Stimulated activated CD8-positive, alpha-beta memory T cell treated with anti-CD3 and anti-CD28 coated beads, Interleukin-4, amount 100 ng/mL, for 4 hours (primary cell): ENCODE measurements at places on chromosomes 5 and 9.

DNA sequence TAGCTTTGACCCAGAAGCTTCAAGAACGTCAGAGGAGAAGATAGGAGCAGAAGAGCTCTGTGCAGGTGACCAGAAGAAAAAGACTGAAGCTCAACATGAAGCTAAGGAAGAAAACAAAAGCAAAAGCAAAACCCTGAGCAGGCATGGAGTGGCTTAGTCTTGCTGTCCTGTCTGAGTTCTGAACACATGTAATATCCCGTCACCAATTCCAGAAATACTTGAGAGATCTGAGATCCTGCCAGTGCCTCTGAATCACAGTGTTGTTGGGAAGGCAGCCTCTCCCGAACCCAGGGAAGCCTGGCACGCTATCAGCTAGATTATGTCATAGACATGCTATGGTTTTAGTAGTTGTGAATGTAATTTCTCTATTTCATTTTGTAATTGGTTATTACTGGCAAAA is 235.7 kb downstream of the ICE1 start:
- no peak for DNase-seq

DNA sequence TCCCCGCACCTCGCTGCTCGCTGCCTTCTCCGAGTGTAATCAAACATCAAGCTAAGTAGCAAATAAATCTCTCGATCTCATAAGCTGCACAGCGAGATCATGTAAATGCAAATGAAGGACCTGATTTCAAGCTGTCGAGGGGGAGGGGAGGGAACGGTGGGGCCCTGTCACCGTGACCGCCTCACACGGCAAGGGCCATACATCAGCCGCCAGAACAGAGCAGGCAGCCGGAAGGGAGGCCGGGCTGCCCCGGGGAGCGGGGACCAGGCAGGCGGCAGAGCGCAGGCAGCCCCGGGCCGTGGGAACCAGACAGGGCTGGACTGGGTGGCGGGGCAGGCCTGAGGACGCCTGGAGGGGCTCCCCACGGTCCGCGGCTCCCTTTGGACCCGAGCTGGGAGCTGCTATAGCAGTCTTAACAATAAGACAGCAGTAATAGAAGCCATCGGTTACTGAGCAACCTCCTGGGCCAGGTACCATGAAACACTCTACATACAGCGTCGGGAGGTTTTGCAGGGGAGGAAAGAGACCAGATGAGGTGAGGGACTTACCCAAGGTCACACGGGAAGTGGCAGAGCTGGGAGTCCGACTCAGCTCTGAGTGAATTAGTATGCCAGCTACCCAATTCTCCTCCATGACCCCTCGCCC is 76.8 kb downstream of the CFAP77 start:
- DNase-seq = no peak

- no peak for DNase-seq
Measured at GRCh38 chr5:29252390-29252789, 1941.1 kb upstream of the CDH6 start.

DNA sequence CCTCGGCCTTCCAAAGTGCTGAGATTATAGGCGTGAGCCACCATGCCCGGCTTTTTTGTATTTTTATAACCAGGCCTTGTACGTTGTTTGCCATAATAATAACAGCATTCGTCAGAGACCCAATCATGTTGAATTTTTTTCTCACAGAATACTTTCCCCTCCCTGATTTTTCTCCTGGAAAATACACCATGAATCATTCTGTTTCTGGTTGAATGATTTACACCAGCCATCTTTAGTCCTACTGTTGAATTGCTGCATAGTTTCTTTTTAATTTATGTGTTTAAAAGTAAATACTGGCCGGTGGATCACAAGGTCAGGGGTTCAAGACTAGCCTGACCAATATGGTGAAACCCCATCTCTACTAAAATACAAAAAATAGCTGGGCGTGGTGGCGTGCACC is 3.5 kb downstream of the CNOT8 start:
- no peak for DNase-seq

GRCh38 chr9:133008824-133009223 is 22.0 kb upstream of the GTF3C5 start:
- no peak for DNase-seq

DNA sequence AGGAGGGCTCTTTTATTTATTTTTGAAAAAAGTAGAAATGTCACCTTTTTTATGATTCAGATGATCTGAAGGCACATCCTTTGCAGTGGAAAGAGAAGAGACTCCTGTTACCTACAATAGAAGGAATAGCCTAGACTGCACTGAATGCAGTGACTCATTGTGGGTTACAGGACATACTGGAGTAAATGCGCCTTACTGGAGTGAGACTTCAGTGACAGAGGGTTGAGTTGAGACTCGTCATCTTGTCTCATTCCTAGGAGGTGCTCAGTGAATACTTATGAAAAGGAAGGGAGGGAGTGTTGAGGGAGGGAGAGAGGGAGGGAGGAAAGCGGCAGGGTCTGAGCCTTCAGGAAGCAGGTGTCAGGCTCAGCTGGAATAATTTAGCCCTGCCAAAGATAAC is 25.2 kb downstream of the ANKRA2 start:
- DNase-seq = no peak

DNA sequence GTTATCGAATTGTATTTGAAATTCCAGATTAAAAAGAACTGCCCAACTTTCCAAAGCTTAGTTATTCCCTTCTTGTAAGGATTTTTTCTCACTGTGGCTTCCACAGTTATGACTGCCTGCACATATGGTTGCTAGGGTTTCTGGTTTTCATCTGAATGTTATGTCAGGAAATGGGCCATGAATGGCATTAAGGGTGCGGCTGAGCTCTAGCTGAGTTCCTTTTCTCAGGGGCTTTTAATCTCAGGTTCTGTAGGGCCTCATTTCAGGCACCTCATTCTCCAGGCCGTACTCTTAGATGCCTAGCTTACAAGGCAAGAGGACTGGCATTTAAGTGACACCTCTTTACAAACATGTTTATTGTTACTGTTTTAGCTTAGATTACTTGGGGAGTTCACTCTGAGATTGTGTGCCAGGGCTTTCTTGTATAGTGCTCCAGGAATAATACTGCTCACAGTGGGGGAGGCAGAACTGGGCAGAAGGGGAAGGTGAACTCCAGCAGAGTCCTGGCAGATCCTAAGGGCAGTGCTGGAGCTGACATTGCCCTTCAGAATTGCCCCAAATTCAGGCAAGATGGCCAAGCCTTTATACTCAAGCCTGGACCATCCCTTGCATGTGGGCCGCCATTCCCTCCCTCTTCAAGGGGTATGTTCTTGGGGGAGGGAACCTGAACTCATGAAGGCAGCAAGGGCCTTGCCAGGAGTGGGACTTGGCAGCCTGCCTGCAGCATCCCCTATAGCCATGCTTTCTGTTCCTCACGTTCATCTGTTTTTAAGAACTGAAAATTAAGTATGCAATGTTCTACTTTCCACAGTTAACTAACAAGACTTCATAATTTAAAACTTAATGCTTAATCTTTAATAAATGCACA is 111.5 kb downstream of the KDM4C start:
- DNase-seq = no peak

GRCh38 chr5:71011194-71011792 is 13.8 kb downstream of the NAIP start:
- no peak for DNase-seq

DNA sequence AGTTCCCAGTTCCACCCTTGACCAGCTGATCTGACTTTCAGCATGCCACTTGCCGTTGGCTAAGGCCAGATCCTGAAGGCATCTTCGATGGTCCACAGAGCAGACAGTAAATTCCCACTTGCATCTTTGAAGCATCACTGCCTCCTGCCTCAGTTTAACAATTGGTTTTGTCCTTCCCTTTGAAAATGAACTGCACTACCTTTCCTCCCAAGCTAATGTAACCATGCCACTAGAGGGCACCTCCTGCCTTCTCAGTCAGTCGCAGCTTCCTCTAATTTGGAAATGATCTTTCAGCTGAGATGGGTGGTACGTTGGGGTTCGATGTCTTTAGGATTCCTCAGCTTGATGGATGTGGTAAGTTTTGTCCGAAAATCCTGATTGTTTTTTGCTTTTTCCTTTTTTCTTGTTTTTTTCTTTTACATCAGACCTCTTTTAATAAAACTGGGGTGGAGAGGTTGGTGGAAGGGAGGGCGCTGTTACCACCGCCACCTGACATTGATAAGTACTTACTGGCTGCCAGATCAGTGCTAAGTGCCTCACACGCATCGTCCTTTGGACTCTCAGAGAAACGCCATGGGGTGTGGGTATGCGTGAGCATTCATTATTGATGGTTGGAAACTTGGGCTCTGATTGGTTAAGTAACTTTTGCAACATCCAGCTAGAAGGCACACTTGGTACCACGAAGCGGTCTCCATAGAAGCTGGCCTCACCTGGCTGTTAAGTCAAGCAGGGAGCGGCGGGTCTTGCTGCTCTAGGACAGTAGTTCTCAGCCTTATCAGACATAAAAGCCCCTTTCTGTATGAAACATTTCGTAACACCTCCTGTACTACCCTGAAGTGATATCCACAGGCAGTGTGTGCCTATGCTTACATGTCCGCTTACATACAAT is 16.9 kb downstream of the PTTG1 start:
- peak; percentile 23 for DNase-seq

GRCh38 chr5:27216367-27216950 is 178.1 kb upstream of the CDH9 start:
- DNase-seq = no peak

DNA sequence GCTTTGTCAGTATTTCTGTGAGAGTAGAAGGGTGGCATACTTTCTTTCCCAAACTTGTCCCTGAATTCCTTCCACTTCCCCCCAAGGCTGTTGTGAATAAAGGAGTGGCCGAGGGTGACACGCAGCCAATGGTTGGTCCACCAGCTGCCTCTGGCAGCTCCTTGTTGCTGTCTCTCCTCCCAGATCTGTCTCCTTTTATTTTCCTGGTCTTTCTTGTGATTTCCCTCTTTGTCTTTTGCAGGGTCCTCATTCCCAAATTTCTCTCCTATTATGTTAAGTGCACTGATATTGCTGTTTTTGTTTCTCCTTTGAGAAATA is 137.5 kb upstream of the HMHB1 start:
- no peak for DNase-seq

GRCh38 chr5:81761270-81761669 is 10.4 kb upstream of the SSBP2 start:
- no peak for DNase-seq

DNA sequence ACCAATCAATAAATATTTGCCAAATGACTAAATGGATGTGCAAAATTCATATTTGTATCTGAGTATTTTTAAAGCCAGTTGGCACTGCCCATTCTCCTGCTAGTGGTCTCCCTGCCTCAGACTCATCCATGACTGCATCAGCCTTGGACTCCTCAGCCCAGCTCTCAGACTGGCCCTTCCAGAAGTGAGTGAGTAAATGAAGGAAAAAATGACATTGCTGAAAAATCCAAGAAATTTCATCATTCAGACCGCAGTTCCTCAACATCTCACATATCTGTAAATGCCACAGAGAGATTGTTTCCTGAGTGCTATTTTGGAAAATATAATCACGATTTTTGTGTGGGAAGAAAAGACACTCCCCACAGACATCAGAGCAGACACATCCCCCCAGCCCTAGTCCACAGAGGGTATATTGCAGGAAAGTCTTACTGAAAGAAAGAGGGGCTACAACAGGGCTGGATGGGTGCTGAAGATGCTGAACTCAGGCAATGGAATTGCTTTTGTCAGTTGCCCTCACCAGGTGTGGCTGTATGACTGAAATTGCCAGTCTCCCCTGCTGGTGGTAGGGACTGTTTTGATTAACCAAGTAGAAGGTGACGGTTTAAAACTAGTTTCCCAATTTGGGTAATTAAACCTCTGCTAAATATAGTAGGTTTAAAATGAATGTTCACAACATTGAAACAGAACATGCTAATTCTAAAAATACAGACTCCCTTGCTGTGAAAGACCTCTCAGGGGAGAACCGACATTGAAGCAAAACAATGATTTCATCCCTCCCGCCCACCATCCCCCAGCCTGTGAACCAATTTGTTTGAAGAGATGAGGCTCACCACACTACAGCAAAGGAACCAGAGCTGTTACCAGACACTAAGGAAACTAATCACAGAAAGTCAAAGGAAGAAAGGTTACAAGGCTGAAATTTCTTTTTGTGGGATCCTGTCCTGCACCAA is 158.8 kb downstream of the DEPDC1B start:
- DNase-seq = no peak

GRCh38 chr5:124923131-124923530 is 176.7 kb upstream of the ZNF608 start:
- no peak for DNase-seq

GRCh38 chr5:149913436-149914419 is 30.9 kb downstream of the PDE6A start:
- DNase-seq = no peak

DNA sequence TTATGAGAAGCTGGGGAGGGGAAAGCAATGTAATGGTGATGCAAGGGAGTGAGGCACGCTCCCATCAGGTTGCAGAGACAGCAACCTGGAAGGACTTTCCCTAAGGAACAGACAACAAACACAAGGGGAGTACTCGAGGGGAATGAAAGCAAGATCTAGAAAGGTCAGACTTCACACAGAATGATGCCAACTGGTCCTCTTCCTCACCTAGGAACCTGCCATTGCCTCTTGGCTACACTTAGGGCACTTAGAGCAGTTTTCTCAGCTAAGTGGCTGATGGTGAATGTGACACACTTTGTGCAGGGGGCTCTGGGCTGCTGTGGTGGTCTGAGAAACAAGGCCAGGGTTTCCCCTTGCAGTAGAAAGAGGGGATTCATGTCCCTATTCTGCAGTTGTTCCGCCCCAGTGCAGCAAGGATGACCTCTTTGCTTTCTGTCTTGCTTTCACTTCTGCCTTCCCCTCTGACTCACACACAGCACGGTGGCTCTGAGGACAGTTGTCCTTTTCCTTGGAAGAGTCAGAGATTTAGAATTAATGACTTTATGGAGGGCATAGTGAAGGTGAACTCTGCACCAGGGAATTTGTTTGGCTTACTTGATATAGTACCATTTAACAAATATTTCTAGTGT is 394.0 kb upstream of the KLF4 start:
- no peak for DNase-seq

DNA sequence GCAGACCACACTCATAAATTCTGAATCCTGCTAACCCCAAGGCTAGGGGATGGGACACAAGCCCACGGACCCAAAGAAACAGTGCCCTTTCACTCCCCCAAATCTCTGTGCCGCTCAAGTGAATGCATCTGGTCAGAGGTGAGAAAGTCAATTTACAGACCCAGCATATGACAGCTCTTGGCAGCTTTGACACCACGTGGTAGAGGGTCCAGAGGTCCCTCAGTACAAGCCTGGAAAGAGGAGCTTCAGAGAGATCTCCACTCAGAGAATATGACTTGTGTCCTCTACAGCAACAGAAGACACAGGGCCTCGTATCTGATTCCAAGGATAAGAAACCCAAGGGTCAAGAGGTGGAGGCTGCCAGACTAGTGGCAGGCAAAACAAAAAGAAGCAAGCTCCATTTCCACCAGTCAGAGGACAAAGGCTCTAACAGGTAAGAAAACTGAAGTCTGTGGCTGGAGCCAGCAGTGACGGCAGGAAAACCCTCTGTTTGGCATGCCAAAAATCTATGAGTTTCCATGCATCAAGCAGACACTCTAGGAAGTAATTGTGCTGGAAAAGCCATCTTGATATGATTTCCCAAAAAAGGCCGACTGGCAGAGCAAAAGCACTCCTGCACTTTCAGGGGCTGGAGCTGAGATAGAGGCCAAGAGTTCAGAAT is 138.7 kb downstream of the UGCG start:
- no peak for DNase-seq

- DNase-seq = no peak
Measured at GRCh38 chr9:114369216-114370130, 18.3 kb downstream of the AKNA start.
